Left lung (tissue), 14 donors: ENCODE measurements at places on chromosomes 5 and 9. TPM values are rescaled to one million over a fixed set of nuclear protein-coding genes. Genes with fewer than 3 reads are reported as not detected.

GRCh38 chr9:26665666-26666065 is 226.9 kb downstream of the CAAP1 start:
- no peak for DNase-seq

DNA sequence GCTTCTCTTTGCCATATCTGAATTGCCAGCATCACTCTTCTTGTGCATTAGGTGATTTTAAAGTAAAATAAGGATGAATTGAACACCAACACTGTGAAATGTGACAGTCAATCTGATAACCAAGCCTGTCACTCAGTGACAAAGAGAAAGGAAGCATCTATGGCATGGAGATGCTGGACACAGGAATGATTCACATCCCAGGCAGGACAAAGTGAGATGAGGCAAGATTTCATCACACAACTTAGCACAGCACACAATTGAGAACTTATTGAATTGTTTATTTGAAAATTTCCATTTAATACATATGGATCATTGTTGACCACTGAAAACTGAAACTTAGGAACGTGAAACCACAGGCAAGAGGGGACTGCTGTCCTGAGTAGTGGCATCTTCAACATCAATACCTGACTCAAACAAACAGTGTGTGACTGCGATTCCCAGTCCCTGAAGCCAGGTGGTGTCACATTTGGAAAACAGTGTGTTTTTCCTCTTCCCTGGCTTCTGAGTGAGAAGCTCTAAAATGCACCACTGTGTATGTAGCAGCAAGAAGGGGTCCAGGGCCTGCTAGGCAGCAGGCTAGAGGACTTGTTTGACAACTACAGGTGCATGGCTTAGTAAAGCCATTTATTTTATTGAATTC is 10.7 kb downstream of the GAPT start:
- DNase-seq, result no peak

GRCh38 chr5:96333391-96333790 is 99.7 kb downstream of the PCSK1 start:
- no peak for DNase-seq

- DNase-seq, result no peak
Observed at GRCh38 chr9:115364991-115365390, 247.0 kb upstream of the TNC start.

- peak; percentile 51 for DNase-seq
Observed at GRCh38 chr9:87711857-87712800, 13.8 kb upstream of the CTSL start.

- no peak for DNase-seq
Observed at GRCh38 chr9:129919841-129920240, 84.6 kb downstream of the USP20 start.

DNA sequence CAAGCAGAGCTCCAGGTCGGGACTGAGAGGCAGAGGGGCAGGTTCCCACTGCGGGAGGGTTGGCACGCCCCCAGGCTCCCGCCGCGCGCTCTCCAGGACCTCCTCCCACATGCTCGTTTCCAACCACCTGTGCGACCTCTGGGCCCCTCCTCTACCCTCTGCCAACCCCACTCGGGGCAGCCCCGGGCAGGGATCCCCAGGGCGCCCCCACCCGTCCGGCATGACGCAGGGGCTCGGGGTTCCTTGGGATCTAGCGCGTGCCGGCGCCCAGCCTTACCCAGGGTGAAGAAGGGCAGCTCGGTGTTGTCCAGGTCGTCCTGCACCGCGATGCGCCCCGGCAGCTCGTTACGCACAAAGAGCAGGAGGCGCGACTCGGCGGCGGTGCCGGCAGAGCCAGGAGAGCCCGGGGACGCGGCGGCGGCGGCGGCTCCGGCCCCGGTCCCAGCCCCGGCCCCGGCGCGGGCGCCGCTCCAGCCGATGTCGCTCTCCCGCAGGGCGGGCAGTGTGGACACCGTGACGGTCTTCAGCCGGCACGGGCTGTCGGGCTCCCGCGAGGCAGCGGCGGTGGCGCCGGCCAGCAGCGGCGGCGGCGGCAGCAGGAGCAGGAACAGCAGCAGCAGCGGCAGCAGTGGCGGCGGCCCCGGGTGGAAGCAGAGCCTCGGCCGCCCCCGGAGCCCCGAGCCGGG is 494 bp downstream of the ASTN2 start:
- no peak for DNase-seq

DNA sequence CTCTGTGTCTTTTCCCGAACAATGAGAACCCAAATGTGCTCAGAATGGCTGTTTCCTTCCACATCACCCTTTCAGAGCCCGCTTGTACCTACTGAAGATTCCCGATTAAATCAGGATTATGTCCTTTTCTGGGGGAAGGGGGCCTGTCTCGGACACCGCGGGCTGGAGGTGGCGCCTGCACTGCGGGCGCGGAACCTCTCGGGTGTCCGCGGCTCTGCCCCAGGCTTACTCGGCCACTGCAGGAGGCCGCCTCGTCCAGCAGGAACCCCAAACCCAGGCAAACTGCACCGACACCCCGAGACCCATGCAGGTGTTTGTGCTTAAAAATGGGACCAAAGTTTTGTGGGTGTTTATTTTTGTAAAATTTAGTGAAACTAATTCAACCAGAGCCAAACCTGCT is 8.6 kb upstream of the TMEM250 start:
- no peak for DNase-seq

DNA sequence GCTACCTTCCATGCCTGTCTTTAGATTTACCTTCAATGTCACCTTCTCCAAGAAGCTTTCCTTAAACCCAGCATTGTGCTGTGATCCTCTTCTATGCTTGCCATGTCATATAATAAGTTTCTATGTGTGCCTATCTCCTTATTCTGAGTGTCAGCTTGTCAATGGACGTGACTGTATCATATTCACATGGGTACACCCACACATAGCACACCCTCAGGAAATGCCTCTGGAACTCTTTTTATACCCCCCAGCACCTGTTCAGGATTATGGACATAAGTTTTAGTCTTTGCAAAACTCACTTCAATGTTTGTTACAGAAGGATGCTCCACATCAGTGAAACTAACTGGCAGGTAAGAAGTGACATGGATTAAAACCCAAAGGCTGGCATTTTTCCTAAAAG is 7.4 kb downstream of the GAS1 start:
- no peak for DNase-seq

The SLC25A48 gene
- 0.91 TPM for polyA plus RNA-seq

The TAF11L10 gene
- not detected for polyA plus RNA-seq

The CDH9 gene
- 0.20 TPM for polyA plus RNA-seq

The MAP1B gene
- 22.6 TPM for polyA plus RNA-seq

The DIMT1 gene
- polyA plus RNA-seq, result 33.5 TPM

The INSL6 gene
- 0.56 TPM for polyA plus RNA-seq
